B cell (primary cell): ENCODE measurements at places on chromosomes 16 and 17.

DNA sequence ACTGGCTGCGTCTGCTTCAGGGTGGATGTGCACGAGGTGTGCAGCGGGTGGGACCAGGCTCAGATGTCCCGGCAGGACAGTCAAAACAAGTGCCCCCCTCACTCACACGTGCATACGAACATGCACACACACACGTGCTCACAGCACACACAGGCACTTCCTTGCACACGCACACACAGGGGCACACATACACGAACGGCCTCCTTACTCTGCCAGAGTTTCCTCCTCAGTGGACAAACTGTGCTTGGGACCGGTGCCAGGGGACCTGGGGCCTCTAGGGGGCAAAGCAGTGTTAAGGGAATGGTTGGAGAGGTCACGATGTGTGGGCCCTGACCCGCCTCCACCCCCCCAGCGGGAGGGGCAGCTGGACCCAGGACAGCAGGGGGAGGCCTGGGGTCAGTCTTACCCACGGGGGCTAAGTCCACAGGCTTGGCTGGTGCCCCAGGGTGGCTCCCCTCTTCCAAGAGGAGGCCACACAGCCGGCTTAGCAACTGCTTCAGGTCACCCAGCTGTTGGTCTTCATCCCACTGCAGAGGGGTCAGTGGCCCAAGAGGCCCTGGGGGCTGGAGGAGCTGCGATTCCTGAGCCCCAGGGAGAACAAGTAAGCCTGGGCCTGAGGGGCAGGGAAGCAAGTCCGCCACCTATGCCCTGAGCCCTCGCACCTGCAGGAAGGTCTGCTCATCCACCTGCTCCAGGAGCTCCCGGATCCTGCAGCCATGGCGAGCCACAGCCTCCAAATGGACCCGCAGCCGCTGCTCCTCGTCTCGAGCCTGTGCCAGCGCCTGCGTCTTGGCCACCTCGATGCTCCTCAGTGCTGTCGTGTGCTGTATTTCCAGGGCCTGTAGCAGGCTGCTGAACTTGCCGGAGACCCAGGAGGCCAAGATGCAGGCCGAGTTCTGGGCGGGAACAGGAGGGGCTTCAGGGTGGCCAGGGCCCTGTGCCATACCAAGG is 4.9 kb downstream of the TRIM65 start:
- DNase-seq, result no peak

GRCh38 chr17:41492351-41492750 is 2.6 kb upstream of the KRT36 start:
- DNase-seq, result no peak

DNA sequence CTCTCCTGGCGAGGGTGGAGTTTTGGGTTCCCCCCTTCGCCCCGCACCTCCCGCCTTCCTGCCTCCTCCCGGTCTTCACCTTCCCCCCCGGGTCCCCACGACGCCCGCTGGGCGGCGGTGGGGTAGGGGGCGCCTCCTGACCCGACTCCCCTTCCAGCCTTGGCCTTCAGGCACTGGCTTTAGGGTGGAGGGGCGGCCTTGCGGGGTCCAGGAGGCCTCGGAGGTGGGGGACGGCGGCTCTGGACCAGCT is 2.4 kb downstream of the SLC16A3 start:
- no peak for DNase-seq

DNA sequence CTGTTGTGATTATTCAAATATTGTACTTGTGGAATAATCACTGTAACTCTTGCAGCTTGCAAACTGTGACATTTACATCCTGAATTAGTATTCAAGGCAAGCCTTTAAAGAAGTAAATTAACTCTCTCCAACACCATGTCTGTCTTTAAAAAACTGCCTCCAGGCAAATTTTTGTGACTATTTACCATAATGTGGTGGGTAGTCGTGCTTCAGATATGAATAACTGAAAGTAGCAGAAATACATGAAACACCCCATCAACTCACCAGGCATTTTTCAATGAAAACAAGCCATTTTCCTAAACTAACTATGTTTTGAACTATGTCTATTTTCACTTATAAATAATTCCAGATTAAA is 217.4 kb upstream of the PSMD7 start:
- no peak for DNase-seq

DNA sequence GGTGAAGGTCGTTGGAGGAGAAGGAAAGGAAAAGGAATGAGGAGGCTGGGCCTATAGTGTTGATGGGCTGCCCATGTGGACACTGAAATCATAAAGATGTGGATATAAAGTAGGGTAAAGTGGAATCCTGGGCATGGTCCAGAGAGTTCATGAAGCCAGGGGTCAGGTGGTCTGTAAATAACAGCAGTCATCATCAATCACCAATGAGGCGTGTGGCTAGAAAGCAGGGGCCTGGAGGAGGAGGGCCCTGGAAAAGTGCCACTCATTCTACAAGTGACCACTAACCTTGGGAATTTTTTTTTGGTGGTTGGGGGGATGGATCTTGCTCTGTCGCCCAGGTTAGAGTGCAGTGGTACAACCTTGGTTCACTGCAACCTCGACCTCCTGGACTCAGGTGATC is 115.3 kb upstream of the NOL11 start:
- no peak for DNase-seq

DNA sequence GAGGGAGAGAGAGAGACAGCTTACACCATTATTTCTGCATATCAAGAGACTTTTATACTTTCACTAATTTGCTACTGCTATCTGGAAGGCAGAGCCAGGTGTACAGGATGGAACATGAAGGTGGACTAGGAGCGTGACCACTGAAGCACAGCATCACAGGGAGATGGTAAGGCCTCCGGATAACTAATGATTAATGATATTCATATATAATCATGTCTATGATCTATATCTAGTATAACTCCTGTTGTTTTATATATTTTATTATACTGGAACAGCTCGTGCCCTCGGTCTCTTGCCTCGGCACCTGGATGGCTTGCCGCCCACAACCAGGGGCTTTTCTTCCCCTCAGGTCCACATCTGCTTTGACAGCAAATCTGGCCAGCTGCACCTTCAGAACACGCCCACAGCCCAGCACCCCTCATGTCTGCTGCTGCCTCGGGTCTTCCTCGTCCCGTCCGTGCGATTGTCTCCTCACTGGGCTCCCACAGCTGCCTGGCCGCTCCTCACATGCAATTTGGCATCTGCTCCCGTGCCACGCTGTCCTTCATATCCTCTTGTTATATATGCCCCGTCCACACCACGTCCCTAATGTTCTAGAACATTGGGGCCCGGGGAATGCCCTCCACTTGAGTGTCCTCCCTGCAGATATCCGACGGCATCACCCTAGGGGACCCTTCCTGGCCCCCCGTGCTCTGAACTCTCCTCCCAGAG is 10.2 kb upstream of the DEF8 start:
- no peak for DNase-seq

DNA sequence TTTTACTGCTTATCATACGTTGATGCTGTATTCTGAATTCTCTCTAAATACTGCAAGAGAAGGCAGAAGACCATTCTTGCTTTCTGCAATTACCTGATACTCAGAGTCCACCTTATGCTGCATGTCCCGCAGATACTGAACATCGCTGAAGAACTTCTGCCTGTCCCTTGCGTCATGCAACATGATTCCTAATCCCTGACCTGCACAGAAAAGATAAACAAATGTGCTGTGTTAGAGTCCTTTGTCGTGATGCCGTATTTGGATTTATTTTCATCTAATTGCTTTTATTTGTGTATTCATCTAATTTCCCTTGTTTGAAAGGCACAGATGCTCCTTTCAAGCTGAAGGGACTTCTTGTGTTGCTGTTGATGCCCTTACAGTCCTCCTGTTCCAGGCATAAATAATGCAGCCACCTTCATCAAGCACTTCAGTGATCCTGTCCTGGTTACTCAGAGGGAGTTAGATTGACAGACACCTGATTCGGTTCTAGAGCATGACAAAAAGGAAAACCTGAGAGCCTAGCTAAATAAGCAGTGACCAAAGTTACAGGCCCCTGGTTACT is 6.5 kb downstream of the MARCHF10 start:
- DNase-seq, result no peak

GRCh38 chr16:84362471-84362941 is 5.8 kb upstream of the ATP2C2 start:
- no peak for DNase-seq

DNA sequence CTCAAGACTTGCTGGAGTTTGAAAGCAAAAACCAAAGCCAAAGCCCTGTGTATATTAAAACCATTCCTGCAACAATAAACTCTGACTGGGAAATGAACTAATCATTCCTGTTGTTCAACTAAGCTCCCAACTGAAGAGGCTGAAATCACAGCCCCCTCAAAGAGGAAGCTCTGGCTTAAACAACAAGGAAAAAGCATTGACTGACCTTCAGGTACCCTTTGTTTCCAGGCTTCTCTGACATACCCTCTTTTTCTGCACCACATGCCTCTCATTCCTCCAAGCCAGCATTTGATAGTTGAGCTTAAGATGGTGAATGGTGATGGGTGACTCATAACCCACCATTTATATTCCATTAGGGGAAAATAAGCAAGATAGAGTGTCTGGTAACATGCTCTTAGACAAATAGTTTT is 470.9 kb upstream of the SOX9 start:
- no peak for DNase-seq

DNA sequence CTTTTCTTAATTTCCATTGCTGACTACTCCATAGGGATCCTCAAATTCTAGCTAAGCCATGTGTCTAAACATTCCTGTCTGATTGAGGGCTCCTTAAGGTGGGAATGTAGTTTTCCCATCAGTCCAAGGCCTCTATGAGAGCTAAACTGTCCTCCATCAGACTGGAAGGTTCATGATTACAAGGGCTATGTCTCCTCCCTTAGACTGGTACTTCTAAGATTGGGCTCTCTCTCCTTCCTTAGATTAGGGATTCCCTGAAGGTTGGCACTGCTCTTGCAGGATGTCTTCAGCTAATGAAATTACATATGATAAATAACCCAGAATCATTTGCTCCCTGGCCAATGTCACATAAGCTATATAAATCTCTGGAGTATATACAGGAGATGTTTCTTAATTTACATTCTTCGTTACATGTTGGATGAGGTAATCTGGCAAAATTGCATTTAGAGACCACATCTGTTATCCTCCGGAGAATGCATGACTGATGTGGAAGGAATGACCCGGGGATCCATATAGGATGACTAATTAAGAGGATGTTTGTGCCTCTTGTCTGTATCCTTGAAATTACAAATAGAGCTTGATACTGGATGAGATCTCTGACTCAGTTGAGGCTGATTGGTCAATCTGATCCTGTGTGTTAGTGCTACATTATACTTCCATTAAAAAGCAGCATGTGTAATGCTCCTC is 14.2 kb downstream of the B4GALNT2 start:
- no peak for DNase-seq

GRCh38 chr16:25110387-25110947 is 1.1 kb upstream of the LCMT1 start:
- peak; percentile 30 for DNase-seq

GRCh38 chr16:12097523-12098428 is 121.2 kb downstream of the SNX29 start:
- DNase-seq, result no peak

- no peak for DNase-seq
Measured at GRCh38 chr16:5526826-5527225, 429.2 kb upstream of the EEF2KMT start.

GRCh38 chr16:56119133-56119532 is 72.2 kb upstream of the GNAO1 start:
- DNase-seq, result peak; percentile 4

DNA sequence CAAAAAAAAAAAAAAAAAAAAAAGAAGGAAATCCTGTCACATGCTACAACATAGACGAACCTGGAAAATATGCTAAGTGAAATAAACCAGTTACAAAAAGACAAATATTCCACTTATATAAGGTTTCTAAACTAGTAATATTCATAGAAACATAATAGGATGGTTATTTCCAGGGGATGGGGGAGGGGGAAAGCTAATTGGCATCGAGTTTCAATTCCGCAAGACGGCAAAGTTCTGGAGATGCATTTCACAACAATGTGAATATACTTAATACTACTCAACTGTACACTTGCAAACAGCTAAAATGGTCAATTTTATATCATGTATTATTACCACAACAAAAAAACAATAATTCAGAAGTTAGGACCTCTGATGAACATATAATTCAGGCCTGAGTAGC is 37.9 kb upstream of the ABCA9 start:
- no peak for DNase-seq

GRCh38 chr17:80183581-80184422 is 14.0 kb downstream of the CARD14 start:
- no peak for DNase-seq

DNA sequence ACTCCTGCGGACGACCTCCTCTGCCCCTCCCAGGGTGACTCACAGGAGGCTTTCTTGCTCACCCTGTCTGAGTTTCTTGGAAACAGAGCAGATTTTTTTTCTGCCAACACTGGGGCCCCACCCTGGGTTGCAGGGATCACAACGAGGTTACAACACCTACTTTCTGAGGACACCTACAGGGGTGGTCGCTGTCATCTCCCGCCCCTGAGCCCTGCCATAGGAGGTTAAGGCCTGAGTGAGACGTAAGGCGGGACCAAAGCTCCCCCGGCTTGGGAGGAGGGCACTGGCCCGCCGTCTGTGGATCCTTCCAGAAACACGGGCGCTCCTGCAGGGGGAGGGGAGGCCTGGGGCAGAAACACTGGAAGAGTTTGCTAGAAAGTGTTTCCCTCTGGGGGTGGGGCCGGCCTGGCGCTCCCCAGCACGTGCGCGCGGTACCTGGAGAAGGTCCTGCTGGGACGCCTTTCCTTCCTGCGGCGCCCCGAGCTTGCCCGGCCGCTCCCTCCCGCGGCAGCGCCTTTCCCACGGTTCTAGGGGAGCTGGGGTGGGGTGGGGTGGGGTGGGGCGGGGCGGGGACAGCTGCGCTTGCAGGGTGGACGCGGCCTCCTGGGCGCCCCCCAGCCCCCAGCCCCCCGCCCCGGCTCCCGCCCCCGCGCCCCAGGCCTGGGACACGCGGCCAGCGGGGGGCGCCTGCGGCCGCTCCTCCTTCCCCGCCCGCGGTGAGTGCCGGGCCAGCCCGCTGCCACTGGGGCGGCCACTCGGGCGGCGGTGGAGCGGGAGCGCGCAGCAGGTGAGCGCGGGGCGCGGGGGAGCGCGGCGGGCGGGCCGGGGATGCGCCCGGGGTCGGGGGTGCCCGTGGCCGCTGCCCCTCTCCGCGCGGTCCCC is 20.7 kb upstream of the ADCY7 start:
- peak; percentile 57 for DNase-seq

- no peak for DNase-seq
Measured at GRCh38 chr16:28859326-28859725, 4.3 kb upstream of the SH2B1 start.

DNA sequence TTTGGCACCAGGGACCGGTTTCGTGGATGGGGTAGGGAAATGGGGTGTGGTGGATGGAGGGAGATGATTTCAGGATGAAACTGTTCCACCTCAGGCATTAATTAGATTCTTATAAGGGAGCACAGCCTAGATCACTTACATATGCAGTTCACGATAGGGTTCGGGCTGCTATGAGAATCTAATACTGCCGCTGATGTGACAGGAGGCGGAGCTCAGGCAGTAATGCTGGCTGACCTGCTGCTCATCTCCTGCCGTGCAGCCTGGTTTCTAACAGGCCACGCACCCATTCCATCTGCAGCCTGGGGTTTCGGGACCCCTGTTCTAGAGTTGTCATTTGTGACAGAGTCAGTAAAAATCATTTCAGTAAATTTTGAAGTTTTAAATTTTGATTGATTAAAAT is 99.7 kb downstream of the CHD9 start:
- no peak for DNase-seq

- peak; percentile 68 for DNase-seq
Measured at GRCh38 chr17:27282054-27282551, 11.8 kb upstream of the WSB1 start.

- DNase-seq, result no peak
Measured at GRCh38 chr16:66035096-66035495, 331.4 kb upstream of the CDH5 start.
